ENCODE measurements at places on chromosomes 7 and 10.

- no peak for DNase-seq
Measured at GRCh38 chr10:77031531-77032187, 605.9 kb downstream of the KCNMA1 start.

DNA sequence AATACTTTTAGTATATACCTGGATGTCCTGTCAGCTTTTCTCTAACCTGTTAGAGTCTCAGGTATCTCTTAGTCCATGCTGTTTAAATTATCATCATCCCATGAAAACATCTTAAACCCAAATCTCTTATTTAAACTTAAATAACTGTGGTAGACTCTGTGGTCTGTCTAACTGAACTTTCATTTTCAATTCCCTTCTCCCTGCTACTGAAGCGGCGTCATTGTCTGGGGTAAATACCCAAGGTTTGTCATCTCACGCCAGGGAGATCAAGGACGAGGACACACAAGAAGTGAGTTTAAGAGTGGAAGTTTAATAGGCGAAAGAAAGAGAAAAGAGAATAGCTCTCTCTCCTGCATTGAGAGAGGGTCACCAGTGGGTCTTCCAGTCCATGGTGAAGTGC, 804.4 kb upstream of the CELF2 start:
- DNase-seq, result no peak

DNA sequence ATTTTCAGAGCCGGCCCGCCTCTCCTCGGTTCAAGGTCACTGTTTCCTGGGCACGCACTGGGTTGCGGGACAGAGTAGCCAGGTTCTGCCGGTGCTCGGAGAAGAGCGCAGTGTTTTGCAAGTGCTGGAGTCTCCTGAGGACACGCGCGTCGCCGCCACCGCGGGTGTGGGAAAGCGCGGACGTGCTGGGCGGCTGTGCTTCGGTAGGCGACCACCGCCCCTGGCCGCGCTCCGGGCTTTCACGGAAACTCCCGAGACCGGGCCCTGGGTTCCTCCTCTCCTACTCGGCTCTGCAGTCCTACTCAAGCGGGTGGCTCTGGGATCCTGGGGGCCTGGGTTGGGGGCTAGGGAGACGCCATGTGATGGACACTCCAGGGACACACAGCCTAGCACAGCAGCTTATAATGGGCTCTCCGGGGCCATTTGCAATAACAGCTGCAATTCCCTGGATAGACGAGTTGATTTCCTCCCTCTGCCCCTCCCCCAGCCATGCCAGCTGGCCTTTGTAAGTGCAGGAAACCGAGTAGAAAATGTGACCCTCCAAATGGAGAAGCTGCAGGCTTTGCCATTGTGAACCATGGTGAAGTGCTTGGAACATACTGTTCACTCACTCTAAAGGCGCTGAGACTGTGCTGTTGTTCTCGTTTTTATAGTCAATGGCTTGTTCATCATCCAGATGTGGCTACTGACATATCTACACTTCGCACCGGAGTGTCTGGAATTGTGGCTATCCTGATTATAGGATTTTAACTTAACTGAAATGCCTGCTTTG, 2.1 kb downstream of the FRAT1 start:
- DNase-seq, result no peak

GRCh38 chr7:121083790-121084251, 95.3 kb downstream of the CPED1 start:
- DNase-seq, result no peak

- DNase-seq, result no peak
Measured at GRCh38 chr7:46990761-46991160, 591.1 kb downstream of the TNS3 start.

DNA sequence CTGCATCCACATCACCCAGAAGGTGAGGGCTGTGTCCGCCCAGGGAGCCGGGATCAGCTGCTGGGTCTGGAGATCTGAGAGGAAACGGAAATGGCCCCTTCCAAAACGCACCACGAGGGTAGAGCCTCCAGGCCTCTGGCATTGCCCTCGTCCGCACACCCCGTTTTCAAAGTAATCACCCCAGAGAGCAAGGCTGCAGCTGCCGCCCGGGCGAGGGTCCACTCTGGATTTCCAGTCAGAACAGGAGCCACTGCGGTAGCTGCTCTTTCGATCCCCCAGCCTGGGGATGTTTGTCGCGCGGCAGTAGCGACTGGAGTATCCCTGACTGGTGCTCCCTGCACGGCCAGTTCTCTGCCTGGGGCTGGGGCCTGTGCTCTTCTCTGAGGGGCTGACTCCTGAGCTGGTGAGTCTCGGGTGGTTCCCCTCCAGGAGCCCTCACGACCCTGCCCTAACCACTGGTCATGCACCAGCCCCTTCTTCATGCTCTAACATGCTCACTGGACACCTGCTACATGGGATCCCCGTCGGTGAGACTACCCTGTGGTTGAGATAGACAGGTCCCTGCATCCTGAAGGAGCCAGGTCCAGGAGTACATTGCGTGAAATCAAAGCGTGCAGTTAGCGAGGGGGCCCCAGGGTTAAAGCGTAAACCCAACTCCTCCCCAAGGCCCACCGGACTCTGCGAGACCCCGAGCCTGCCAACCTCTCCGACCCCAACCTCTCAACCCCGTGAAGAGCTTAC, 99.2 kb downstream of the FOXL3 start:
- DNase-seq, result no peak

- DNase-seq, result no peak
Measured at GRCh38 chr10:124047427-124048152, 45.8 kb downstream of the CHST15 start.

- no peak for DNase-seq
Measured at GRCh38 chr7:24574386-24574785, 1.1 kb downstream of the PALS2 start.

GRCh38 chr7:48637382-48637781, 287.0 kb upstream of the CDC14C start:
- no peak for DNase-seq

- no peak for DNase-seq
Measured at GRCh38 chr7:127741764-127742375, 89.9 kb downstream of the SND1 start.

DNA sequence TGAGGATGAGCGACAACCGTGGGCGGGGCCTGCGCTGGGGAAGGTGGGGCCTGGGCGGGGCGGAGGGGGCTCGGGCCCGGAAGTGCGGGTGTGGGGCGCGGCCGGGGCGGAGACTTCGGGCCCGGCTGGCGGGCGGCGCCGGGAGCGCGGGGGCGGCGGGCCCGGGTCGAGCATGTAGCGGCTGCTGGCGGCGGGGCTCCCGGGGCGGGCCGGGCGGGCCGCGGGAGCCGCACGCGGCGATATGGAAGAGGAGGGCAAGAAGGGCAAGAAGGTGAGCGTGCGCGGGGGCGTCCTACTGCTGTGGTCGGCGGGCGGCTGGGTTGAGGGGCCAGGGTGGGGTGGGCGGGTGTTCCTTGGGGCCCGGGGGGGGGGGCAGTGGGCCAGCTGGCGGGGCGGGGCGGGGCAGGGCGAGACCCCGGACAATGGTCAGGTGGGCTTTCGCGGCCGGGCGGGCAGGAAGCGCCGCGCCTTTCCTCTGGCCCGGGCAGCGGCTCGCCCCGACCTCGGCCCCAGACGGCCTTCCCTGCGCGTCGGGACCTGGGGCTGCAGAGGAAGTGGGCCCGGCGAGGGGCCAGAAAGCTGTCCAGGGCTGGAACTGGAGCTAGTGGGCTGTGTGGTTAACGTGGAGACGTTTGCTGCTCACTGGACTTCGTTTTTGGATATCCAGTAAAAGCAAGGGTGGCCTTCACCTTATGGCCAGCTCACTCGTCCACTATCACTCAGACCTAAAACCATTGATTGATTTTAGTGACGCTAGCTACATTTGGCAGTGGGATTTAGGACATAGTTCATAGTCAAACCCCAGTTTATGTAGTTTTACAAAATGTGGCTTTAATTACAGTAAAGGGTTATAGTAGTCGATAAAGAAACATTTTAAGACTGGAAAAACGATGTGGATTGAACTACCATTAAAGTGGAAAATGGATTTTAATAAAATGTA, at the start of gene CCM2:
TSS of gene CCM2 (plus strand) at position 109 of the 940 bp plus-strand sequence. CDS start at position 242, 133 bp downstream.
- no peak for DNase-seq

DNA sequence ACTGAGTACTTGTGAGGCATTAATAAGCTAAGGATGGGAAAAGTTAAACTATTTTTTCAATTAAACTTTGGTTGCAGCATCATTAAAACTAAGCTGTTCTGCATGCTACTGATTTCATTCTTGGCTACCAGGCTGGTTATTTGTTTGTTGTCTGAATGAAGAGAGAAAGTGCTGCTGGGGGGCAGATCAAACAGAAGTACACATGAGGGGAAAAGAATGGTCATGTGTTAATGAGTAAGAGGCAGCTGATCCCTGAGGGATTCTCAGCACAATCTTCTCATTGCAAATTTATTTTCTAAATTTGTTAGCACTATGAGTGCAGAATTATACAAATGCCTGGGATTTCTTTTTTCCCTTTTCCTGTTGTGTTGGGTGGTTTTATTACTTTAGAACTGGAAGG, 213.2 kb upstream of the HPS1 start:
- no peak for DNase-seq

GRCh38 chr7:30844483-30844874, 67.2 kb upstream of the AQP1 start:
- DNase-seq, result no peak

GRCh38 chr10:1047937-1048336, 982 bp downstream of the IDI1 start:
- DNase-seq, result no peak

GRCh38 chr7:70838292-70838907, 293.5 kb upstream of the GALNT17 start:
- DNase-seq, result no peak

GRCh38 chr10:10657139-10657760, 360.4 kb upstream of the CELF2 start:
- no peak for DNase-seq

- peak; percentile 15 for DNase-seq
Measured at GRCh38 chr10:80272793-80273522, 16.5 kb downstream of the MAT1A start.

DNA sequence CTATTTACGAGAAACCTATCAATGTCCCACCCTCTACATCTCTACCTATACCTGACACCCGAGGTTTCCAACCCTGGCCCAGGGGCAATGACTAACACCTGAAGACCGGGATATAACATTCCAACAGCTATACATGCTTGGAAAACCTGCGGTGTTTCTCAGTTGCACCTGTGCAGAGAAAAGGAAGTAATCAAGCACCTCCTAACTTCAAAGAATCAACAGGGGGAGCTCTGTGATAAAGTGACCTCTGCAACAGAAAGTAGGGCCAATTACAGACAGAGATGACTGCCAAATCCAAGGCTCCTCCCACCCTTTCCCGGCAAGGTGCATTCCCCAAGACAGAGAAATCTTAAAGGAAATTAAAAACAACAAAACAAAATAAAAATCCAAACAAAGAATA, 41.3 kb downstream of the CCDC6 start:
- DNase-seq, result no peak

- peak; percentile 51 for DNase-seq
Measured at GRCh38 chr10:86376852-86377796, 10.5 kb upstream of the GRID1 start.

GRCh38 chr10:48799341-48800006, 114.8 kb downstream of the WDFY4 start:
- no peak for DNase-seq

- DNase-seq, result no peak
Measured at GRCh38 chr7:6359021-6359420, 86.6 kb upstream of the CYTH3 start.

DNA sequence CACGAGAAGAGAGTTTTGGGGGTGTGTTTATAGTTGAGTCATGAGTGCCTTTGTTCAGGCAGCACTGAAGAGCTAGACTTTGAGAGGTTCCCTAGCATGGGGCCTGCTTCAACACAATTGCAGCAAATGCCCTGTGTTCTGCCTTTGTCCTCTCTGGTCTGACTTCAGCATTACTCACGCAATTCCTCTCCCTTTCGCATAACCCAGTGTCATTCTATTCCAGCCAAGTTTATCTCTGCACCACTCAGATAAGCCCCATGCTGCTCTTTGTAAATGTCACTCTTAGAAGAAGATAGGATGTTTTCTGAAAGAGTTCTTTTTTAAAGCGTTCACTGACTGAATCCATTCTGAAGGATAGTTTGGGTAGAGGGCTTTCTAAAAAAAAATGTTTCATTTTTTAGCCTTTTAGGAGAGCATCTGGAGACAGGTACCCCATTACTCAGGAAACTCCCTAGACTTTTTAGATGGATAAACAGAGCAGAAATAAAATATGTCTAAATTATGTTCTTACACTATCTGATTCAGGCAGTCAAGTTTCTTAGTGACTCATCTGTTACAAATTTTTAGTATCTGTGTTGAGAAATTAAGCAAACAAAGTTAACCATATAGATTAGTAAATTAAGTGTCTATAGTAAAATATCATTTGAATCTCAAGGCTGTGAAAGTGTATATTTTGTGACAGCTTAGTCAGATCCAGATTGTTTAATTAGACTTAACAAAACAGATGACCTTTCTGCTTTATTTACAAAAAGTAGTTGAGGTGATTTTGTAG, 318.5 kb downstream of the GPR158 start:
- DNase-seq, result no peak

- no peak for DNase-seq
Measured at GRCh38 chr10:72729528-72729927, 37.6 kb downstream of the MCU start.

GRCh38 chr7:5282543-5283316, at the start of gene SLC29A4:
SLC29A4 (plus strand) TSS chr7:5282943; CDS start chr7:5287817, 4,874 bp downstream.
- peak; percentile 18 for DNase-seq

- DNase-seq, result no peak
Measured at GRCh38 chr10:84571146-84571545, 242.8 kb downstream of the CCSER2 start.

DNA sequence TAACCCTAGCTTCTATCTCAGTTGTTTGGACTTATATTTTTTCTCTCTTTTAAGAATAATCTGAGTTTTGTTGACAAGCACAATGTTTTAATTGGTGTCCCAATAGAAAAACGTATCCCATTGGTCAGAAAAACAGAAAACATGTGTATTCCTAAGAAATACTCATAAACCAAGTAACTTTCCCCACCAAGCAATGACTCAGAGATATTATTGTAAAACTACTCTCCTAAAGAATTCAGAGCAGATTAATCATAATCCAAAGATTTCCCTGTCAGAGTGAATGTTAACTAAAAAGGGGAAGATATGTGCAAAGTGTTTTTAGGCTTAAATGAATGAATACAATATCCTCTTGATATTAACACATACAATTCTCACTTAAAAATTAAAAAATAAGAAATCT, 29.4 kb upstream of the MBL2 start:
- no peak for DNase-seq

DNA sequence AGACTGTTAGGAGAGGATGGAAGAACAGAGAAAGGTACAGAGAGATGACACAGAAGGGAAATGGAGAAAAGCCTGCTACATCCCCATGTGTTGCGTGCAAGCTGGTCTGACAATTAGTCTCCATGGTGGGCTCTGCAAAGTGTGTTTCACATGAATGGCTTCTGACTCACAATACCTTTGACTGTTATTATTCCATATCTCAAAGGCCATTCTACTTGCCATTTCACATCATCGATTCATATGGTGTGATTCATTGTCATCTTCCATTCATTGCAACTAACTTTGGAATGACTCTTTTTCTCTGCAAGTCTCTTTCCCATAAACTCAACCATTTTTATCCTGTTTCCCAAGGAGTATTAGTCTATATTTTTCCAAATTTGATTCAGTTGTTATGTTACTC, 208.9 kb upstream of the INHBA start:
- no peak for DNase-seq

DNA sequence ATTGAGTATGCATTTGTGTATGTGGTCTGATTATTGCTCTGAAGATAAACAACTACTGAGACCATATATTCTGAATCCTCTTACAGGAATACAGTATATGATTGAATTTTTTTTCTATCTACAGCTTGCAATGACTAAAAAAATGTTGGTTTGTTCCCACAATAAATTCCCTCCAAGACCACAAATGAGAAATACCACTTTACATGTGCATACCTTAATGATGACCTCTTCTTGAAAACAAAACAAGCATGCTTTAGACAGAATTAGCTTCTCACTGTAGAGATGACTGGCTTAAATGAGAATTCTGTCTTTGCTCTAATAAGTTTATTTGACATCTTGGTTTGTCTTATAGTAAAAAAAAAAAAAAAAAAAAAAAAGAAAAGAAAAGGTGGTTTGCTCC, 241.5 kb downstream of the PCDH15 start:
- DNase-seq, result no peak
